ENCODE measurements at places on chromosomes 5 and 9.

GRCh38 chr5:31863991-31864411, 225.1 kb downstream of the PDZD2 start:
- no peak for ATAC-seq

DNA sequence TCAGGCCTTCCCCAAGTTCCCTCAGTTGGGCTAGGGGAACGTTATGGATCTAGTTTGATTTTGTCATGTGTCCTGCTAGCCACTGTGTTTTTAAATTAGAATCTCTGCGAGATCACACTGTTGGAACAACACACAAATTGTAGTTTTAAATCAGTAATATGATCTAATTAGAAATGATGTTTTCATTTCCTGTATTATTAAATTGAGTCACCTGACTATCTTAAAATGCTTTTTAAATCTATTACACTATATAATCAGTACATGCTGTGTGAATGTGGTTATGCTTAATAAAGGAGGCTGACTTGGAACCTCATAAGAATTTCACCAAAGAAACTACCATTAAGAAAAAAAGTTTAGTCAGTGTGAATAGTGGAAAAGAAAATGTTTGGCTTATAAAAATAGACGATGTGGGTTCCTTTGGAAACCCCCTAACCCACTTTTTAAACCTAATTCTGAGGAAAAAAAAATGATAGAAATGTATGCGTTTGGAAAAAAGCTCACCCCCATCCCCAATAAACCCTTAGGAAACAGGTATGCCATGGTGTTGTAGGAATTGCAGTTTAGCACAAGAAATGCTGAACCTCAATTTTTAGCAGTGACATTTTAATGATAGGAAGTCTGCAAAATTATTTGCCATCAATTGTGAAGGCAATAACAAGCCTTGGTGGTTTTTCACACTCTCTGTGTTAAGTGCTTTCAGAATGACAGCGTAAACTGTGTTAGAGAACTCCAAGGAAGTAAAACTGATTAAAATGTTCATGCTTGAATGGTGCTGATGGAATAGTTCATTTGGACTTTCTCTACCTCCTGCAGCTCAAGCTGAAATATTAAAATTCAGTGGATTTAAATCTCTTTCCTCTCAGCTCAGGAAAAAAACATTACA, 59.0 kb downstream of the TLE4 start:
- ATAC-seq, result peak; percentile 57

GRCh38 chr9:89243296-89244061, 64.9 kb upstream of the SHC3 start:
- no peak for ATAC-seq

GRCh38 chr9:107274953-107275422, 8.1 kb upstream of the RAD23B start:
- no peak for ATAC-seq

- ATAC-seq, result no peak
Observed at GRCh38 chr9:70951749-70952727, 169.4 kb downstream of the TRPM3 start.

GRCh38 chr9:33388110-33388994, 14.0 kb downstream of the AQP7 start:
- ATAC-seq, result no peak

GRCh38 chr5:122152266-122152900, 23.0 kb downstream of the ZNF474 start:
- no peak for ATAC-seq

DNA sequence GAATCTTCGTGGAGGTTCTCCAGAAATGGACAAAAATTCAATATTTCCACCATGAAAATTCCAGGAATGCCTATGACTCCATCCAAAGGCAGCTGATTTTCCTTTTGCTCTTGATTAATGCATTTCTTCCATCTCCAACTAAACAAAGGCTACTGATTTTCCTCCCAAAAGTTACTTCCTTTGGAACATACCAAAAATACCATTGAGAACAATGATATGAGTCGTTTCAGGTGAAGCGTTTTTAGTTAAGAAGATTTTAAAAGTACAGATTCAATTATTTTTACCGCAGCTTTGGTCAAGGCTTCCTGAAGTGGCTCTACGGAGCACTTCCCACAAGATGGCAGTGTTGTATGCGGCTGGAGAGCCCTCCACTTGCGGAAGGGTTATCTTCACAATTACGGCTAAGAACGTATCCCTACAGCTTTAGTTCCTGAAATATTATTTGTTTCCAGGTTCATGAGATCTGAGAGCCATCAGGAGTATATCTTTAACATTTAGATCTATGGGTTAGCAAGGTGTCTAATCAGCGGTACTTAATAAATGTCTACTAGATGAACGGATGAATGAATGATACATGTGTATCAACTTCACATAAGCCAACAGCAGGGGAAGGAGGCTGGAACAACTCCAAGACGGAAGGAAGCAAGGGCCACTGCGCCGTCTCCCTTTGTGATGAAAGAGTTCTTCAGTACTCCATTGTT, 35.9 kb upstream of the ARSB start:
- ATAC-seq, result no peak

DNA sequence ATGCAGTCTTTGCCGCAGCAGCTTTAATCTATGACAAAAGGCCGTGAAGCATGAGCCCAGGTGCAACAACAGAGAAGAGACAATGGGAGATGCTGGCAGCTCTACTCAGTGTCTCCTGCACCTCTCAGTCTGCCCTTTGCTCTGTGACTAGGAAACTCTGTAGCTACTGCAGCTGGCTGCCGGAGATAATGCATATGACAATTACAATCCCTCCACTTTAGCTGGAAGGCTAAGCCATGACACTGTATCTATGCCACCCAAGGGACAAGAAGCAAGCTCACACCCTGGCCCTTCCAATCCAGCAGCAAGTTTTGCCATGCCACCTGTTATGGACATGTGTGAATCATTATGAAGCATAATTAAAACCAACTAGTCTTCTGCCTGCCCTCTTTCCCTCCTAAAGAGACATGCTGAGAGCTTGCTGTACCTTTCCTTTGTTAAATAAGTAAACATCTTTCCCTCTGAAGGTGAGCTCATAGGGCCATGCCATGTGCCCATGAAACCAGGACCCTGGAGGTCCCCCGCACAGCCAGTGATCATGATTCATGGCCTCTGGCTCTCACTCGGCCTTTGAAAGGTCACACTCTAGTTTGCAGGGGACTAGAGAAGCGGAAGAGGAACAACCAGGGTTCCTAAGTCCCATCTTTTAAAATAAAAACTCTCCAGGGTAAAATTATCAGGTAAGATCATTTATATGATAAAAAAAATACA, 219.4 kb downstream of the SPOCK1 start:
- no peak for ATAC-seq

- ATAC-seq, result no peak
Observed at GRCh38 chr5:5220901-5221631, 80.9 kb downstream of the ADAMTS16 start.

- no peak for ATAC-seq
Observed at GRCh38 chr5:1163879-1164278, 37.5 kb upstream of the SLC6A19 start.

DNA sequence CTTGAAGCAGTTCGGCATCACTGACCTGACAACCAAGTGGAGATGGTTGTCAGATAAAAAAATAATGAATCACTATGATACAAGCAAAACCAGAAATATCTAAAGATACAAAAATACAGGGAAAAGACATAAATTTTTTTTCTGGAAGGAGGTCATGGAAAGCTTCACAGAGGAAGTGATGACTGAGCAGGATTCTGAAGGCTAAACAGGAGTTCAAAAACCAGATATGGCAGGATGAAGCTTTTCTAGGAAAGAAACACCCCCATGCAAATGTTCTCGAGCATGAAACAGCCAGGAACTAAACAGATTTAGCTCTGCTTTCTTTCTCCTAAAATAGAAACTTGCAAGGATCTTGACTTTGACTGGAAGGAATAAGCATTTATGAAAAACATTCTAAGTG, 60.7 kb upstream of the IFNE start:
- ATAC-seq, result no peak
